ENCODE measurements at places on chromosomes 3 and 15.
A peak's percentile ranks its signal among the peaks of the same experiment; 100 is the strongest.

DNA sequence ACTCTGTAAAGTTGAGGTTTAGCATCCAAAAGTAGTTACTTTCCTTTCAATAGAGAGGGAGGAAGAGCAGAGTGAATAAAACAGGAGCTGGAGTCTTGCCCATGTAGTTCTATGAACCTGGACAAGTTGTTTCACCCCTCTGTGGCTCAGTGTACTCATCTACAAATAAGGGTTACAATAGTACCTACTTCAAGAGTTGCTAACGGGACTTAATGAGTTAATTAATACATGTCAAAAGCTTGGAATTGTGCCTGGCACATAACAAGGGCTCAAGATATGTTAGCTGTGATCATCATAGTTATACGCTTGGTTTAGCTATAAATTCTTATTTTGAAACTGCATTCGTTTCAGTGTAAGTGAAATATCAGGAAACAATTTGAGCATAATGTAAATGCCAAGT lies 388.5 kb upstream of the THBS1 start:
- no peak for DNase-seq

DNA sequence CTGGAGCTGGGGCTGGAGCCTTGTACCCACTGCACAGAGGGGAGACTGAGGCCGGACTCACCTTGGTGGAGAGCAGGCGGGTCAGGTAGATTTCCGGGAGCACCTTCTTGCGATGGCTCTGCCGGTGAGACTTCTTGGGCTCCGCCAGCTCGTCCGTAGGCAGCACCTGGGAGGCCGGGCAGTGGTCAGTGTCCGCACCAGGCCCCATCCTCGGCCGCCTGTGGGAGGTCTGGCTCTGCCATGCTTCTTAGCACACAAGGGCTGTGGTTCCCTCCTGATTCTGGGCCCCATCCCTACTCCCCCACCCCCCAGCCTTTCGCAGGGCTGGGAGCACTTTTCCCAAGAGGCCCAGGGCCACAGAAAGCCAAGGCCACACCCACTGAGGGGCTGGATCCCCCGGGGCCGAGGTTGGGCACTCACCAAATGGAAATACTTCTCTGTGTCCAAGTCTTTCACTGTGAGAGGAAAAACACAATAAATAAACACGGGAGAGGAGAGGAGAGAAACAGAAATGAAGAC lies 17.4 kb downstream of the H1-8 start:
- DNase-seq = no peak

DNA sequence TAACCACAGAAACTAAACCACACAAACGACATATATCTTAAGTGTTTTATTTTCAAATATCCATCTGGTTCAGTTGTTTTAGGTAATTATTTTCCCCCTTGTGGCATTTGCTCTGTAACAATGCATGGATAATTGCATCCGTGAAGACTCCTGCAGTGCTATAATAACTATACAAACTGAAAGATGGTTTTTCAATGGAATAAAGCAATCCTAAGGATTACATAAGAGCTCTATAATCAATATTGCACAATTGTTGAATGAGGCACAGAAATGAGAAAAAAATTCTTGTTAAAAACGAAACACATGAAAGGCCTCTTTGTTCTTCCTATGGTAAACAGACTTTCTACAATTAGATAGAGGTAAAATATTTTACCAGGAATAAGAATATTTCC lies 446.0 kb upstream of the EPHA3 start:
- no peak for DNase-seq

GRCh38 chr3:110149763-110150162 lies 812.4 kb upstream of the DPPA4 start:
- DNase-seq = no peak

DNA sequence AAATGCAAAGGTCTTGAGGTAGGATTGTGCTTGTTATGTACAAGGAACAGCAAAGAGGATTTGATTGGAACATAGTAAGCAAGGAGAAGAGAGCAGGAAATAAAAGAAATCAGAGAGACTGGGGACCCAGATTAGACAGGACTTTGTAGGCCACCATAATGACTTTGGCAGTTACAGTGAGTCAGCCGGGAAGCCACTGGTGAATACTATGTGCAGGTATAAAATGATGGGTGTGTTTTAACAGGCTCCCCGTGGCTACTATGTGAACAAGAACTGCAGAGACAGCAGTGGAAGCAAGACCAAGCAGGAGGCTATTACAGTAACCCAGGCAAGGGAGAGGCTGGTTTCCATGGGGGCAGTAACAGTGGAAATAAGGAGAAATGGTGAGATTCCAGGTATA lies 55.2 kb downstream of the NPTN start:
- no peak for DNase-seq

GRCh38 chr15:61530769-61531168 lies 301.7 kb upstream of the RORA start:
- no peak for DNase-seq

DNA sequence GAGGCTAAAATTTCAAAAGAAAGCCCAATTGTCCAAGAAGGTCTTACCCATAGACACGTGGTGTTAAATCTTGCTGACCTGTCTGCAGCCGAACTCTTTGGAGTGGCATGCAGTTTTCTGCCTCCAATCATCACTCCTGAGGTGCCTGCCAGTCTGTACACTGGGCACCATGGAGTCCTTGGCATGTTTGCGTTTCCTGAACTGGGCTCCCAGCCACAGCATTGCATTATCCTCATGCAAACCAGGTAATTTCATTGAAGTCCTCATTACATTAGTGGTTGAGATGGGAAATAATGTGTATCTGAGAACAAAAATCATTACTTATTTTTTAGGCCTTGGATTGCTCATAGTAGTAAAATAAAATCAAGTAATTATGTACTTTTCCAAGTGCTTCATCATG lies 152.3 kb downstream of the AKAP13 start:
- no peak for DNase-seq

GRCh38 chr15:85692873-85693272 lies 101.9 kb downstream of the KLHL25 start:
- DNase-seq = no peak

- DNase-seq = no peak
Observed at GRCh38 chr15:89199746-89200145, 21.6 kb downstream of the RLBP1 start.

GRCh38 chr3:166307756-166308350 lies 470.6 kb upstream of the BCHE start:
- DNase-seq = no peak

DNA sequence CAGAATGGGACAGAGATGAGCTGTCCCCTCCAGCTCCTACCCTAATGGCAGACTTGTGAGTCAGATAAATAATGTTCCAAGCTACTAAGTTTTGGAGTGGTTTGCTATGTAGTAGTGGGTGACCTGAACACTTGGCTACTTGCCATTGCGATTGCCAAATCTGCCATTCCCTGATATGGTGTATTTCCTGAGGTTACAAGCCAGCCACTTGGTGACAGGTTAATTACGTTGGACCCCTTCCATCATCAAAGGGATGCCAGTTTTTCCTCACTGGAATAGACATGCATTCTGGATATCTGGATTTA lies 33.6 kb downstream of the MORF4L1 start:
- no peak for DNase-seq

DNA sequence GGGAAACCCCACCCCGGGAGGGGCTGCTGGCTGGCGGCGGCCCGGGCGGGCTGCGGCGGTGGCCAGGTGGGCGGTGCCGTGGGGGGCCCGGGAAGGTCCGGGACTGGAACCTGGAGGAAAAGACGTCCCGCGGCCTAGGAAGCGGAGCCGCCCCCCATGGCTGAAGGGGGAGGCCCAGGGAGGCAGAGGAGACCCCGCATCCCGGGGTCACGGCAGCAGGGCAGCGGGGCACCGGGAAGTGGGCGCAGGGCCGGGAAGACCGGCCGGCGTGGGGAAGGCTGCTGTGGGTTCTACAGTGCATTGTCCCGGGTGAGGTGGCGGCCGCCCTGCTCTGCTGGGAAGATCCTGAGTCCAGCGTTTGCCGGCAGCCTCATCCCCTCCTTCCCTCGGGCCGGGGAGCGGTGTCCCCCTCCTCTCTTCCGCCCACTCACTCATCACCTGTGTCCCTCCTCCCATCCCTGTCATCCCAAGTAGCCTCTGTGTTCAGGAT lies 525 bp upstream of the FSTL1 start:
- no peak for DNase-seq

DNA sequence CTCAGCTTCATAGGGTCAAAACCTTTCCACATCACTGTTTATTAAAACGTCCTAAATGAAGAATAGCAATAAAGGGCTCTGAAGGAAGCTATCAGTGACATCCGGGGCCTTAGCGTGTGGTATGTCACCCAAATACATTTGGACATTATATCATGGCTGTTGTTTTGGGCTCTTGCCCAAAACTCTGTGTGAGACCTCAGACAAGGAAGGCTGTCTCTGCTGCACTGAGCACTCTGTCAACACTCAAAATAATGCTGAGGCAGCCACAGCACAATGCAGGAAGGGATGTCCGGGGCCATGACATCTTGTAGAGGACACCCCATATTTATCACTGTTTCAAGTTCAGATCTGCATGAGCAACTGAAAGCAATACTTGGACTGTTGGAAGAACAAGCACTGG lies 293.8 kb upstream of the WNT5A start:
- DNase-seq = no peak

- DNase-seq = no peak
Observed at GRCh38 chr15:83587091-83587490, 66.8 kb upstream of the ADAMTSL3 start.

- no peak for DNase-seq
Observed at GRCh38 chr3:51559411-51559888, 20.9 kb downstream of the RAD54L2 start.

DNA sequence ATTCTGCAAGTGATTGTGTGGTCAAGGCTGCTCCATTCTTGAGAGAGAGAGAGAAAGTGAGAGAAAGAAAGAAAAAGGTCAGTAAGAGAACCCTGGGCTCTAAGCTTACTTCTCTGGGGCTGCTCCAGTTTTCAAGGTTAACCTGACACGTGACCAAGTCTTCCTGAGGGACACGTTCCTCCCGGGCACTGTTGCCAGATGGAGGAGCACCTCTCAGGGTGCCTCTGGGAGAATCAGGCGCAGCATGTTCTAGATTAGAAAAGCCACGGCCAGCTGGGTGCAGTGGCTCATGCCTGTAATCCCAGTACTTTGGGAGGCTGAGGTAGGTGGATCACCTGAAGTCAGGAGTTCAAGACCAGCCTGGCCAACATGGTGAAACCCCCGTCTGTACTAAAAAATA lies 60.8 kb downstream of the ITGA11 start:
- DNase-seq = no peak

- no peak for DNase-seq
Observed at GRCh38 chr3:12974819-12975218, 98.4 kb downstream of the IQSEC1 start.

DNA sequence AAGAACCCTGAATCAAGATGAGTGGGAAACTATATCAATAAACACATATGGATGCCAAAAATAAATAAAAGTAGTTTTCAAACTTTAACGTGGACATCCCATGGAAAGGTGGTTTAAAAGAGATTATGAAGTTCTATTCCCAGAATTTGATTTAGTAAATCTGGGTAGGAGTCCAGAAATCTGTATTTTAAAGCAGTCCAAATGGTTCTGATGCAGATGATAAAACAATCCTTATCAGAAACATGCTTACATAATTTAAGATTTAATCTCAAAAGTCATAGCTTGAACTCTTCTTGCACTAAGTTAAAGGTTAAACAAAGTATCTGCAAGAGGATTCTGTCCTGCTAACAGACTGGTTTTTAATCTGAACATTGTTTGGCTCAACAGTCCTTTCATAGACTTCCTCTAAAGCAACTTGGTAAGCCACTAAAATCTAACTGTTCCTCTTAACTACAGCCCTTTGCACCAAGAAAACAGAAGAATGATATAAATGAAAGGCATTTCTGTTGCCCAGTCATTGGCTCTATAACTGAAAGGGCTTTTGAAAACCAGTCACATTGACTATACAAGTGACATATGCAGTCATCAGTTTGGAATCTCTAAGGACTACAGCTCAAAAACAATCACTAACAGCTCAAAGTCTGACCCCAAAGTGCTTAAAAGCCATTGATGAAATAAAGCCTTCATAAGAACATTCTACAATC lies 23.4 kb upstream of the MAP4 start:
- DNase-seq = no peak

GRCh38 chr3:24017305-24017704 lies 72.2 kb downstream of the NR1D2 start:
- no peak for DNase-seq

DNA sequence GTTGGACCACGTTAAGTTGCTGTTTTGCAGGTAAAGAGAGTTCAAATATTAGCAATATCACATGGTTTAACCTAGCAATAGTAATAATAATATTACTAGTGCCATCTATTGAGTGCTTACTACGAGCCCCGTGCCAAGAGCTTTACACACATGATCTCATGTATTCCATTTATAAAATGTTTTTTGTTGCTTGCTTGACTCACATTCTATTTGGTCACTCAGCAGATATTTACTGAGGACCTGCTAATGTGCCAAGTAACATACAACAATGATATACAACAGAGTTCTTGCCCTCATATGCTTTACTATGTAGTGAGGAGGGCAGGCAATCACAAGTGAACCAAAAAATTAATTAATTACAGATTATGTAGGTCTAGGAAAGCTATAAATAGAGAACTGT lies 36.7 kb downstream of the CTDSPL start:
- no peak for DNase-seq

GRCh38 chr3:194460566-194460965 lies 26.2 kb downstream of the ATP13A3 start:
- DNase-seq = no peak

- DNase-seq = no peak
Observed at GRCh38 chr3:9213019-9213634, 36.3 kb downstream of the SRGAP3 start.

GRCh38 chr3:105516972-105517371 lies 150.3 kb downstream of the ALCAM start:
- DNase-seq = no peak

DNA sequence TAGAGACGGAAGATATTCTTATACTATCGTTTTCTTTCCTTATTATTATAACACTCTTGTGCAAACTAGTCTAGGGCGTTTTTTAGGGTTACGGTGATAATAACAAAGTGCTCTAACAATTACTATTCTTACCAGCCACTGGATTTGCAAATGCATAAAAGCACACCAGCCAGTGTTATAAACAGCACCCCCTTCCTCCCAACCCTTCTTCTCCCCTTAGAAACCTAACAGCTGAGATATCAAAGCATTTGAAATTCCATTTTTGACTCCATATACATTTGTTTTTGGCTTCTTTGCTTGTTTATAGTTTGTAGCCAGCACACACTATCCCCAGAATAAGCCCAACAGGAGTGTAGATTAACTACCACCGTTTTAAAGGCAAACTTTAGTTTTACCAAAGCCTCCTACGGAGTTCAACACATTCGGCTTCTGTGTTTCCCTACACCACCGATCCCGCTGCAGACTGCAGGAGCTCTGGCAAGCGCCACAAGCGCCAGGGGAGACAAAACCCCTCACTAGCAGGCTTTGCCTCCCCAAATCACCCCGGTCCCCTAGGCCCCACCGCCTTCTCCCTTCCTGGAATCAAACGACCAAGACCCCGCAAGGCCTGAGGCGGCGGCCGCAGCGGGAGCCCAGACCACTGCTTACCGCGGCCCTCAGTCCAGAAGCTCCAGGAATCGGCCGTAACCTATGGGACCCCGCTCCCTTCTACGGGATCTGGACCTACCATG lies 461 bp downstream of the COPB2 start:
- DNase-seq = peak; percentile 2

GRCh38 chr3:62647711-62648110 lies 227.5 kb downstream of the CADPS start:
- DNase-seq = no peak

All from stimulated activated CD4-positive, alpha-beta T cell treated with anti-CD3 and anti-CD28 coated beads, Interleukin-12 subunit alpha, Interleukin-12 subunit beta, amount 100 ng/mL, for 24 hours (primary cell).